Stimulated activated CD8-positive, alpha-beta memory T cell treated with anti-CD3 and anti-CD28 coated beads, Interleukin-4, amount 100 ng/mL, for 4 hours (primary cell): ENCODE measurements at places on chromosomes 4 and X.

DNA sequence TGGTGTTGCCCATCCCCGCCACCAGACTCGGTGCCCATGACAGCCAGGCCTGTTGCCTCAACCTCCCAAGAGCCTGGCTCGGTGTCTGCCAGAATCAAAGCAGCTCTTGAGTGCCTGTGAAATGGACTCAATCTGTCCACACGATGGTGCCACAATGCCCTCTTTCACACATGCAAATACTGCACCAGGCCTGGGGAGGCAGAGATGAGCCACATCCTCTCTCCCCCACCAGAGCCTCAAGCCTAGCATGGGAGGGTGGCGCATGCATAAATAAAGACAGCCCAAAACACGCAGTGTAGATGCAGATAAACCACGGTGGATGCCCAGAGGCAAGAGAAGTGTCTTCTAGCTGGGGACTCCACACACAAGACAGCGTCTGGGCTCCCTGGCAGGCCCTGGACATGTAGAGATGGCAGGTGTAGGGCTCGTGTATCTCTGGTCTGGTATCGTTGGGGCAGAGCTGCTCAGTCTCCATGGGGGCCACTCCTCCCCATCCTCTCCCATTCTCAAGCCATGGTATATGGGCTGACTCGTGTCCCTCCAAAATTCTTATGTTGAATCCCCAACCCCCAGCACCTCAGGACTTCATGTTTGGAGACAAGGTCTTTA lies 65.6 kb downstream of the JAKMIP1 start:
- DNase-seq = peak; percentile 24

DNA sequence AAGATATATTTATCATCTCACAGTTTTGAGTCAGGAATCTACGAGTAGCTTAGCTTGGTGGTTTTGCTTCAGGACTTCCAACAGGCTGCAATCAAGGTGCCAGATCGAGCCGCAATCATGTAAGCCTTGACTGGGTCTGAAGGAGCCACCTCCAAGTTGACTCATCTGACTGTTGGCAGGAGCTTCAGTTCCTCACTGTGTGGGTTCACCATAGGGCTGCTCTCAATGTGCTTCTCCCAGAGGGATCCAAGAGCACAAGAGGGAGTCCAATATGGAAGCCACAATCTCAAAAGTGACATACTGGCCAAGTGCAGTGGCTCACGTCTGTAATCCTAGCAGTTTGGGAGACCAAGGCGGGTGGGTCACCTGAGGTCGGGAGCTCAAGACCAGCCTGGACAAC lies 26.5 kb downstream of the DCHS2 start:
- no peak for DNase-seq

DNA sequence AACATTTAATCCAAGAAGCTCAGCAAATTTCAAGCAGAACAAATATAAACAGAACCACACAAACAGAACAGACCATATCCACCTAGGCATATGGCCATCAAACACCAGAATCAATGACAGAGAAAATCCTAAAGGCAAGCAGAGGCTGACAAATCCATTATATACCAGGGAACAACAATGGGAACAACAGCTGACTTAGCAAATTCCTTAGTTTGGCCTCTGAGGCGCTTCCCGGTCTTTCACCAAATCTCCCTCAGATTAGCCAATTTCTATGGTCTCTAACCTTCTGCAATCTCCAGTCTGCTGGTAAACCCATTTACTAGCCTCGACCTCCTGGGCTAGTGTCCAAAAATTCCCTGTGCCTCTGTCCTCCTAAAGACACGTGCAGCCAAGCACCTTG lies 59.2 kb downstream of the GPR143 start:
- no peak for DNase-seq

- no peak for DNase-seq
Observed at GRCh38 chr4:53598483-53598882, 7.2 kb upstream of the LNX1 start.

DNA sequence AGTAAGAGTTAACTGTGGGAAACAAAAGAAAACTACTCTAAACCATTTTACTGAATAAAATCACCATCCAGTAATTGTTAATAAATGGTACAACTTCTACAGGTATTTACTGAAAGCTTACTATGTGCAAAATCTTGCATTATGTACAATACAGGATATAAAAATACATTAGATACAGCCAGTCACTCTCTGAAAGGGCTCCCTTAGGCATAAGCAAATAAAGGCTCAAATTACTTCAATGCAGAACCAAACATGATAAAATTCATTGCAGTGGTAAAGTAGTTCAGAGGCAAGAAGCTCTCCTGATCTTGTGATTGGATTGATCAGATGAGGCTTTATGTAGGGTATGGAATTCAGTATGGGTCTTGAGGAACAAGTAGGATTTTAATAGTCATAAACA lies 100.2 kb downstream of the KLHL13 start:
- no peak for DNase-seq
